ENCODE measurements at places on chromosomes 4 and X.

DNA sequence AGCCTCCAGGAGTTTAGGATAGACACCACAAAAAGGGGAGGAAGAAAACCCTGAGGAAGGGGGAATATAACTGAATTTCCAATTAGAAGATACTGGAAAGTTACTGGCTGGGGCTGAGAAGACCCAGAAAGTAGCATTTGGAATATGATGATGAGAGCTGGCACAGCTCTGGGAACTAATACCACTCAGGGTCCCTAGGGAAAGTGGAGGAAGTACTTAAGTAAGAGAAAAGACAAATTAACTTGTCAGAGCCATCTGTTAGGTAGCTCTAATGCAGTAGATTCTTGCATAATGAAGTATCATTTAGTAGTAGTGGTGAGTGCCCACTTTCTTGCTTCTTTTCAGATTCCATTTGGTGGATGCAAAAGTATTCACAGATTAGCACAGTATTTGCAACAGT, 90.8 kb upstream of the TSPAN5 start:
- DNase-seq = no peak

DNA sequence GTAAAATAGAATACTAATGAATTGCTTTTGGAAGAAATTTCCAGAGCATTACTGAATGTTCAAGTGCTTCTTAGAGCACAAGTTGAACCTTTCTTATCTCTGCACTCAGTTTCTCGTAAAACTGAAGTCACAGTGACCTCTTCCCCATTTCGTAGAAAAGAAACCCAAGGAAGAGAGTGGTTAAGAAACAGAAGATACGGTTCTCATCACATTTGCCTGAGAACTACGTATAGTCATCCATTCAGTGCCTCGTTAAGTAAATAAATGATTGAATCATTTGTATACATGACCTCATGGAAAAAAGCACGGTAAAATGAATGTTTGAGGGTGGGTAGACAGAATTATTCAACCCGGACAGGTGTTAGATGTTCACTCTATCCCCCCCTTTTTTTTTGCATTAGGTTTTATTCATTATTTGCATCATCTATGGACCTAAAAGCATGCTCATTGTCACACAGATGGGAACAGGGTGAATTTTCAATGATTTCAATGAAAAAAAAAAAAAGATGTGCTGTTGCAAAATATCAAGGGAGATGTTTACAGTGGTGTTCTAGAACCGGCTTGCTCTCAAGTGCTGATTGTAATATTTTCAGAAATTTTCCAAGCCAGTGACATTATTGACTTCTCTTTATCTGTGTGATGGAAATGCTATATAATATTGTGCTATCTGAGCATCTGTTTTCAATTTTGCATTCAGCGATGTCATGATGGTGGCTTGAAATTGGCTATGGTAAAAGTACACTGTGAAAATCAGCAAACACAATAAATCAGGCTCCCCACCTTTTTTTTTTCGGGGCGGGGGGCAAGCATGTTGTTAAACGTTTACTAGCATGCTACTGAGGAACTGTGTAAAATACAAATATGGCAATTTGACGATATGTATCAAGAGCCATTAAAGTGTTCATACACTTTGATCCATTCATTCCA, 4.3 kb downstream of the RHOH start:
- DNase-seq = no peak

- DNase-seq = no peak
Observed at GRCh38 chrX:136586386-136586785, 54.4 kb downstream of the VGLL1 start.

DNA sequence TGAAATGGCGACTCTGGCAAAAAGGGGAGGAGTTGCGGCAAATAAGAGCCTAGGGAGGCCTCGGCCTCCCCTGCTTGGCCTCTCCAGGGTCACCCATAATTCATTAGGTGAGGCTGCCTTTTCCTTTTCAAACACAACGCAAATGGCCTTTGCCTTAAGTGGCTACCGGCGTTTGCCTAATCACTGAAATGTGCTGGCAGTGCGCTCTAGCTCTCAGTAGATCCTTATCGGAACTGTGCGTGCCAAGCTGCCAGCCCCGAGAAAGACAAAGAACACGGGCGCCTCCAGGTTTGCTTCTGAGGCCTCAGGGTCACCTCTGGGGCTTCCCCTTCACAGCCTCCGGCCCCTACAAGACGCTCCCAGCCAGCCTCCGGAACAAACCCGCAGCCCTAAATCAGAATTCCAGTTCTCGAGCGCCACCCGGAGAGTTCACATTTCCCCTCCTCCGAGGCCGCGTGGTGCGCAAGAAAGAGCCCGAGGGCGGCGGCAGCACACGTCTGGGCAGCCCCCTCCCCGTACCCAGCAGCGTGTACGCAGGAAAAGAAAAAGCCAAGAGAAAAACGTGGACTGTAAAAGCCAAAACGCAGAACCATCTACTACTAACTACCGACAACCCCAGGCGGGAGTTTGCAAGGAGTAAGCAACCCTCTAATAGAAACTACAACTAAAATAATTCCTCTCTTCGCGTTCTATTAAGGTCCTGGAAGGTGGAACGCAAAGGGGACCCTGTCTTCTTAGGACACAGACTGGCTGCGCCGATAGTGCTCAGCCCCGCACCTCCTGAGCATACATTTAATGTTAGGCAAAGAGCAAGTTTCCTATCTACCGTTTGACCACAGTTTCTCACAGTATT, 76.5 kb upstream of the BCOR start:
- no peak for DNase-seq

DNA sequence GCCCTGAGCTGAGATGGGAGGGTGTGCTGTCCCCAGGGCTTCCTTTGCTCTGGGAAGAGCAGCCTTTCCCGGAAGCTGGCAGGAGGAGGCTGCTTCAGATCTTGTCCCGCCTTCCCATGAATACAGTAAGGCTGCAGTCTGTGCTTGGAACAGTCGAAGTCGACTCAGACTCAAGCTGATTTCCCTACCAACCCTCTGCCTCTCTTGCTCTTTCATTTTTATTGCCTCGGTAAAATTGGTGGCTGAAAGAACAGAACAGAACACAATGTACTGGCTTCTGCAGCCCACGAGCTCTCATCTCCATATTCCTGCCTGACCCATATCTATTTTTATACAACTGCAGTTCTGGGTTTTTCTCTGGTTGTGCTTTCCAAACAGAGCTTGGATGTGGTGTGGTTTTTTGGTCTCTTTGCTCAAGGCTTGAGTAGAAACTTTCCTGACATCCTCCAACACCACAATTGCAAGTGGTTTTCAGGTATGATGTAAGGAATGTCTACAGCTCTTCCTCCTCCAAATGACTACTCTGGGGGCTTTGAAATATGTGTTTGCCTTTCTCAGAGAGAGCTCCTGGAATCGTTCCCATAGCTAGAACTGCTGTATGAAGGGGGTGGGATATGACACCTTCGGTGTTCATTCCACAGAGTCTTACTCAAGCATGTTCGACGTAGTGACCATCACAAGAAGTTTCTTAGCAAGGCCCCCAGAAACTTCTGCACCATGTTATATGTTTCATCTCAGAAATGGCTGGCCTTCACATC, 61.3 kb downstream of the ENPP6 start:
- DNase-seq = no peak

DNA sequence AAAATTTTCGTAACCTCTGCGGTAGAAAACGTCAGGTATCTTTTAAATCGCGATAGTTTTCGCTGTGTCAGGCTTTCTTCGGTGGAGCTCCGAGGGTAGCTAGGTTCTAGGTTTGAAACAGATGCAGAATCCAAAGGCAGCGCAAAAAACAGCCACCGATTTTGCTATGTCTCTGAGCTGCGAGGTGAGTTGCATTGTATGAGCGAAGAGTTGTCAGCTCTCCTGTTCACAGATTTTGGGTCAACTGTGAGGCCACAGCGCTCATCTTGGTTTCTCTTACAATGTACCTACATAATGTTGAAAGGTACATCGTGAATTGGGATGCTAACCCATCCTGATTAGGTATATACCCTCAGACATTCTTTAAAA, 486 bp downstream of the CLCN3 start:
- DNase-seq = peak; percentile 38

- DNase-seq = no peak
Observed at GRCh38 chr4:176791591-176792325, 964 bp downstream of the VEGFC start.

GRCh38 chr4:105460306-105460705, 13.6 kb downstream of the PPA2 start:
- no peak for DNase-seq

DNA sequence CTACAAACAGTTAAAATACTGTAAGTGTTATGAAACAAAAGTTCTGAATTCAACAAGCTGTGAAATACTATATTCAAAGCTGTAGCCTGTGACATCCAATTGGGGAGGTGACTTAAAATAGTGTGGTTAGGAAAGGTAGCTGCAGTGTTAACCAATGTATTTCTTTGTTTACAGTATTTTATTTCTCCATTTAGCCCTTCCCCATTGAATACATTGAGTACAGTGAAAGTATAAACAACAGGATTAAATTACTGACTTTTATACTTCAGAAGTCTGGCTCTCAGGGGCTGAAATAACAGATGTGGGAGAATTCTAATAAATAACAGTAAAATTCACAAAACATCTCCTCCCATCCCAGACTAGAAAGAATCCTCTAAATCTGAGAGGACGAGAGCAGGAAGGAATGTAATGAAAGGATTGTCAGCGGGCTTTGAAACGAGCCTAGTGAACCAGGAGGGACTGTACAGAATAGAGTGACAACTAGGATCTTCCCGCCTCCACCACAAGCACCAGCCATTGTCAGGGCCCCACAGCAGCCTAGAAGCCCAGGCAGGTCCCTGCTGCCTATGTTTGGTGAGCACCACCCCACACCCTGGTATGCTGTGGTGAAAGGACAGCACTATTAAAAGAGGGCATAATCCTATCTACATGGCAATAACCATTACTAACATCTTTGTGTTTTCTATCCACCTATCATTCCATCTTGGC, 73.7 kb downstream of the SPCS3 start:
- no peak for DNase-seq

GRCh38 chr4:183611210-183611830, 47.7 kb downstream of the RWDD4 start:
- no peak for DNase-seq

DNA sequence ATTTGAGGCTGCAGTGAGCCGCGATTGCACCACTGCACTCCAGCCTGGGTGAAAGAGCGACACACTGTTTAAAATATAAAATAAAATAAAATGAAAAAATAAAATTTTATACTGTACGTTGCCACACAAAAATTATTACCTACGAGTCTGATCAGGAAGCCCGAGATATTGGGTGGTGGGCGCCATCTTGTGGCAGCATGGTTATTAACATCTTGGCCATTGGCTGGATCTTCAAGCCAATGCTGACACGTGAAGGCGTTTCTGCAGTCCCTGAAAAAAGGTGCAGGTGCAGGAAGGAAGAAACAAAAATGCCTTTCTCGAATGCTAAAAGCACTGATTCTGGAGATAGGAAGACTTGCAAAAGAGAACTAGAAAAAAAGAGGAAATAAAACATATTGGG, 4.9 kb upstream of the TLR8 start:
- DNase-seq = peak; percentile 13
